ENCODE measurements at places on chromosomes 3 and 15. TPM values are rescaled to one million over a fixed set of nuclear protein-coding genes. Genes with fewer than 3 reads are reported as not detected.

The IQCF5 gene
- not detected for total RNA-seq

The SI gene
- not detected for total RNA-seq

The DAZL gene
- total RNA-seq: not detected

- no peak for DNase-seq
Measured at GRCh38 chr15:65059931-65060596, 7.7 kb downstream of the RASL12 start.

DNA sequence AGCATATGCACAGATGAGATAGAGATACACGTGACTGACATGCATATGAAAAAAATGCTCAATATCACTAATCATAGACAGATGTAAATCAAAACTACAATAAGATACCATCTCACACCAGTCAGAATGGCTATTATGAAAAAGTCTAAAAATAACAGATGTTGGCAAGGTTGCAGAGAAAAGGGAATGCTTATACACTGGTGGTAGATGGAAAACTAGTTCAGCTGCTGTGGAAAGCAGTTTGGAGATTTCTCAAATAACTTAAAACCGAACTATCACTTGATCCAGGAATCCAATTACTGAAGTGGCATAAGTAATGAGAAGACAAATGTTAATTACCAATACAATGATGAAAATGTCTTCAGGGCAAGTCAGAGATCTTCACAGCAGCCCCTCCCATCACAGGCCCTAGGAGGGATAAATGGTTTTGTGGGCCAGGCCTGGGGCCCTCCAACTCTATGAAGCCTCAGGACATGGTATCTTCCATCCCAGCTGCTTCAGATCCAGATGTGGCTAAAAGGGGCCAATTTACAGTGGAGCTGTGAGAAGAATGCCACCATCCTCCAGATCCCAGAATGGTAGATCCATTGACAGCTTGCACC lies 71.4 kb upstream of the PLSCR4 start:
- DNase-seq: no peak

- DNase-seq: peak; percentile 99
Measured at GRCh38 chr3:125110016-125110875, 54.4 kb upstream of the HEG1 start.

- DNase-seq: peak; percentile 67
Measured at GRCh38 chr3:135513106-135514059, 452.1 kb upstream of the PPP2R3A start.

DNA sequence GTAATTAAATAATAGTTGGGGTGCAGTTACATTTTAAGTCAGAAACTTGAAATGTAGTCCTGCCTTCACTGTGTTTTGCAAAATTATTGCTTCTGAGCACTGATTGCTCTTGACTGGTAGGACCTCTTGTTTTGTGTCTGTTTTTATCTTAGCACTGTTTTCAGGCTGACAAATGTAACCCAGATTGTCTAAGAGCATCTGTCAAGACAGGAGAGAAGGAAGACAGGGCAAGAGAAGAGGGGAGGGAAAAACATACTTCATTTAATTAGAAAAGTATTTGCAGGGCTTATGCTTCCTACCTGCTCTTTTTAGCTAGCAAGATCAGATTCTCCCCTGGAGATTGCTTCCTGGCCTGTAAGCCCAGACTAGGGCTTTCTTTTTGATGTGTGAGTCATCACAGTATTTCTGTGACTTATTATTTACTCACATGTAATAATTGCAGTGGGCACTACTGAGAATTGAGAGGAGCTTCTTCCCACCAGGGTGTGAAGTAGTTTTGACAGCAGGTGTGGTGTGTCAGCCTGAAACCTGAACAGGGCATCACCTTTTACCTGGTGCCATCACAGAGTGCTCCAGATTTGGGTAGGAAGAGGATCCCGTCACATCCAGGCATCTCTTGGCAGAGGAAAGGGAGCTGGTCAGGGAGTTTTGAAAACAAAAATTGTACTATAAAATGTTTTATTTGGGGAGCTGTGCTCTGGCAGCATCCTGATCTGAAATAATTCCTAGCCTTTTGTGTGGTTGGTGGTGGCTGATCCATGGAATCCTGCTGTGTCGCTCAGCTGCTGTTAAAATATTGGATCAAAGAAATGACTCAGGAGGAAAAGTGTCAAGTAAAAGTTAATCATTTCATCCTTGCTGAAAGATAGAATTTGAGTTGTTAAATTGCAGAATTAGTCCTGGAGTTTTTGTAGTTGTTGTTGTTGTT lies 98.2 kb downstream of the TMEM108 start:
- DNase-seq: peak; percentile 62

- DNase-seq: no peak
Measured at GRCh38 chr3:78858910-78859309, 908.9 kb downstream of the ROBO1 start.

GRCh38 chr3:106124818-106125217 lies 256.0 kb upstream of the CBLB start:
- no peak for DNase-seq

DNA sequence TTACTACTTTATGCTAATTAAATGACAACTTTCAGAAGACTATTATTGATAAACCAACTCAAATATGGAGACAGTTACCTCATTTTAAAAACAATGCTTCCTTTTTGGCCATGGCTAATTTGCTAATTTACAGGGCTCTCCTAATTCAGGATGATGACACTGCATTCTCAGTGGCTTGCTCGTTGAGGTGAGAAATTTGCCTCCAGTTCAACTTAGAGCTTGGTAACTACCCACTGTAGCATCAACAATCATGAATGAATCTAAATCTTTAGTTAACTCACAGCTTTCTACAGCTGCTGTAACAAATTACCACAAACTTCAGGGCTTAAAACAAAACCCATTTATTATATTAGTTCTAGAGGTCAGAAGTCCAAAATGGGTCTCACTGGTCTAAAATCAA lies 14.0 kb downstream of the PBRM1 start:
- no peak for DNase-seq

Data from LHCN-M2 (cell line).